Left lung (tissue), 14 donors: ENCODE measurements at places on chromosomes 1 and 21. TPM values are rescaled to one million over a fixed set of nuclear protein-coding genes. Genes with fewer than 3 reads are reported as not detected.
A peak's percentile ranks its signal among the peaks of the same experiment; 100 is the strongest.

DNA sequence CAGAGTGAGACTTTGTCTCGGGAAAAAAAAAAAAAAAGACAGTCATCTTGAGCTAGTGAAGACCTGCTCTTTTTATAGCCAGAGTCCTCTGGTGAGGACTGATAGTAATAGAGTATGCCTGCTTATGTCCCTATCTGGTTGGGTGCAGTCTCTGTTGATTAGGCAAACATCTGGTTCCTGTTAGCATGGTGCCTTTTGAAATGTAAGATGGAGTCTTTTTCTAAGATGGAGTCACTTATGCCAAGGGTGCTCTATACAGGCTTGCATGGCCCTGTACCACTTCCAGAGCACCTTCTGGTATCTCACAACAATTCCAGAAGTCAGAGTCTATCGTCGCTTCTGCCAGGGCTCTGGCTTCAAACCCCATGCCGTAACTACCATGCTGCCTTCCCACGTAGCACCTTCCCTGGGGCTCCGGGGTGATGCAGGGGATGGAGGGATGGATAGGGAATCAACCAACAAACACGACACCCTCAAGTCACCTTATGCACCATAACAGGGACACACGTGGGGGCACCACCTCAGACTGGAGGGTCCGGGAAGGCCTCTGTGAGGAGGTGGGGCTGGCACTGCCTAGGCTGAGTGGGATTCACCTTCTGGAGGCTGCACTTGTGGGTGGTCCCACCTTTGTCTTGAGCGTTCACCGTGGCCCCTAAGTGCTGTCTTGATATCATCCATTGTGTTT lies 11.6 kb upstream of the PADI6 start:
- no peak for DNase-seq

- DNase-seq = no peak
These were observed 21.0 kb upstream of the SCAF4 start for GRCh38 chr21:31752967-31753366.

GRCh38 chr1:36126797-36127500 lies 1.9 kb upstream of the COL8A2 start:
- DNase-seq = no peak

- no peak for DNase-seq
These were observed 3.6 kb downstream of the PADI1 start for GRCh38 chr1:17208546-17208945.

GRCh38 chr1:167500283-167500860 lies 18.0 kb downstream of the CD247 start:
- no peak for DNase-seq

GRCh38 chr1:75067975-75068374 lies 66.2 kb upstream of the LHX8 start:
- no peak for DNase-seq

- DNase-seq = no peak
These were observed 93.7 kb downstream of the MIS18A start for GRCh38 chr21:32185103-32185502.

GRCh38 chr1:232378266-232379062 lies 251.5 kb downstream of the SIPA1L2 start:
- no peak for DNase-seq

- no peak for DNase-seq
These were observed 9.5 kb downstream of the SNX27 start for GRCh38 chr1:151621351-151621750.

- DNase-seq = no peak
These were observed 158.8 kb upstream of the SGIP1 start for GRCh38 chr1:66375125-66375524.

- no peak for DNase-seq
These were observed 118.6 kb downstream of the SYF2 start for GRCh38 chr1:25113731-25114130.

DNA sequence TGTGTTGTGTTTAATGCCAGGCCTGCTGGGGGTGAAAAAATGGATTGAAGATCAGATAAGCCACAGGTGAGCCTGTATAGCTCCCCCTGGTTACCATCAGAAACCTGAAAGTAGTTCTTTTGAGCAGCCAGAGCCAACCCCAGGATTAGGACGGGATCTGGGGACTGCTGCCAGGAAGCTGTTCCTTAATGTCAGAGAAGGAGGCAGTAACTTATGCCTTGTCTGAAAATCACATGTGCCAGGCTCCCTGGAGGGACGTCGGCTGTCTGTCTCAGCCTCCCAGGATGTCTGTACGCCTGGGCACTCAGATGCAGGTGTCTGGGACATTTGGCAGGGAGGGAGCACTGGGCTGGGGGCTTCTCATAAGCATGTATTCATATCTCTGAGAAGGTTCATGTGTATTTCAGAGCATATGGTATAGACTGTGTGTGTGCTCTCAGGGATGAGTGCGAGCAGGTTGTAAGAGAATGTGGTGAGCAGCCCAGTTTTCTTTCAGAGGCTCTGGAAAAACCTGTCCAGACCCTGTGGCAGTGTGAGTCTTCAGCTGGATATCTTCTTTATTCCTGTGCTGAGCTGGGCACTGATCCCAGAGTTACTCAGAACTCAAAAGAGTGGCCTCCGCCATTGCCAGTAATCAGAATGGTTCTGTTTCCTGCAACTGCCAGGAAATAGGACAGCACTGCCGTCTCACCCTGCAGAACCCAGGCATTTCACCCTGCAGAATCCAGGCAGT lies 2.8 kb downstream of the FAM43B start:
- no peak for DNase-seq

DNA sequence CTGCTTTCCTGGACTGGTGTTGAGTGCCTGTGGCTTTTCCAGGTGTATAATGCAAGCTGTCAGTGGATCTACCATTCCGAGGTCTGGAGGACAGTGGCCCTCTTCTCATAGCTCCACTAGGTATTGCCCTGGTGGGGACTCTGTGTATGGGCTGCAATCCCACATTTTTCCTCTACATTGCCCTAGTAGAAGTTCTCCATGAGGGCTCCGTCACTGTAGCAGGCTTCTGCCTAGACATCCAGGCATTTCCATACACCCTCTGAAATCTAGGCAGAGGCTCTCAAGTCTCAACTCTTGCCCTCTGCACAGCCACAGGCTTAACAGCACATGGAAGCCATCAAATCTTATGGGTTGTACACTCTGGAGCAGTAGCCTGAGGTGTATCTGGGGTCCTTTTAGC lies 107.6 kb downstream of the GRIK1 start:
- DNase-seq = no peak

- DNase-seq = no peak
These were observed 17.7 kb downstream of the AGT start for GRCh38 chr1:230696218-230696617.

- no peak for DNase-seq
These were observed 57.6 kb downstream of the NFIA start for GRCh38 chr1:61139775-61140549.

- DNase-seq = no peak
These were observed 62.9 kb downstream of the TBX19 start for GRCh38 chr1:168343566-168343965.

GRCh38 chr1:240613356-240614142 lies 1.6 kb upstream of the GREM2 start:
- no peak for DNase-seq

DNA sequence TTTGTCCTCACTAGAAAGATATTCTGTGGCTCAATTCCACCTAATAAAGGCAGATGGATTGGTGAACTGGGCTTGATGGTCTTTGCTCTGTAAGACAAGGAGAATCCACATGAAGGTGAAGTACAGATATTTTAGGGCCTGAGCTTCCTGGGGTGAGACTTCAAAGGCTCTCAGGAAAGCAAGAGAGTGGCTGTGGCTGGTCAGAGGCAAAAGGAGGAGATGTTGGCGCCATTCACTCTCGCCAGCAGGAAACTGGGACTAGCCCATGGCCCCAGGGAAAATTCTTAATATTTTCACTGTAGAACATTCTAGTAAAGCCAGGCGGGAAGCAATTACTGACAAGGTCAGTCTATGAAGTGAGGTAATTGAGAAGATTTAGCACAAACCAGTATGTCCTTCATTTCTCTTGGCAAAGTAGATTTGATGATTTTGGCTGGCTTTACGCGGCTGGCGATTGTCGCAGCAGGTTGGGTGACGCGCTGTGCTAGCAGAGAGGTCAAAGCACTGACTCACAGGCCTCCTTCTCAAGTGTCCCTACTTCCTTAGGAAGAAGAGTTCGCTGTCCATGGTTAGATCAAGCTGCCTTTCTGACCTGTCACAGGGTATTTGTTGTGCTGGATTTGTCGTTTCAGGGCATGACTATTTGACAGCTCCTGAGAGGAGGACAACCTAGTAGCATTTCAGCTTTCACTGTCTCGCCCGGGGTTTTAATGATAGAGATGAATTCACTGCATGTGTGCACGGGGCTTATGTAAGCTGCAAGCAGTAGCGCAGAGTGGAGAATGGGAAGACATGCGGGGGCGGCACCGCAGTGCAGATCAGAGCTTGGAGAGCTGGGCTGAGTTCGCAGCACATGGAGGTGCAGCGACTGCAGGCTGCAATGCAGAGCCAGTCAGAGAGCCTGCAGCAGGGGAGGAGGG lies 32.7 kb downstream of the XCL1 start:
- peak; percentile 25 for DNase-seq

DNA sequence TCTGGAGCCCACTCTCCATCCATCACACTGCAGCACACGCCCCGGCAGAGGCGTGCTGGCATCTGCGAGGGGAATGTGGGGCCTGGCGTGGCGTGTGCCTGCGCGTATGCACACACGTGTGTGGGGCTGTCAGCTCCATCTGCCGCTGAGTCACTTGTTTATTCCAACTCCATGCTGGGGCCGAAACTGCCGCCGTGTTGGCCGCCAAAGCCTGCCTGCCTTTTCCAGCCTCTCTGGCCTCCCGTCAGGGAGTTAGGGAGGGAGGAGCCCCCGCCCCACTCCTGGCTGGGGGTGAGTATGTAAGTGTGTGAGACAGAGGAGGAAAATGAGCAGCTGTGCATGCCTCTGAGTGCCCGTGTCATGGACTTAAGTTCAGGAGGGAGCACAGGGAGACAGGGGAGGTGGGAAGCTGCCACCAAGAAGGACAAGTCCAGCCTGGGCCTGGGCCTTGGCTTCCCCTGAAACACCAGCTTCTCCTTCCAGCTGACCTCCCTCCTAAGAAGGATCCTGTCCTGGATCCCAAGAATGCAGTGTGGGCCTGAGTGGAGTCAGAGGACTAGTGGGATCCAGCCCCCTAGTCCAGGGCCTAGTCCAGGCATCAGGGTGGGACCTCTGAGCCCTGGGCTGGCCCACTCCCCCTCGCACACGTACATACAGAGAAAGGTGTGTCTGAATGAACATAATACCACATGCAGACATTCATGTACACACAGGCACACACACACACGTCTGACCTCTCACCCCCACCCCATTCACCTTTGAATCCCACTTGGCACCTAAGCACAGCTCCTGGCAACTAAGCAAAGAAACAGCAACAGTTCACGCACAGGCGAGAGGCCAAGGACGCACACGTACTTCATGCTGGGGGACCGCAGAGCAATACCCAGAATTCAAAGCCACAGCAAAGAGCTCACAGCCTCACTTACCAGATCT lies 24.7 kb downstream of the MEF2D start:
- peak; percentile 22 for DNase-seq

DNA sequence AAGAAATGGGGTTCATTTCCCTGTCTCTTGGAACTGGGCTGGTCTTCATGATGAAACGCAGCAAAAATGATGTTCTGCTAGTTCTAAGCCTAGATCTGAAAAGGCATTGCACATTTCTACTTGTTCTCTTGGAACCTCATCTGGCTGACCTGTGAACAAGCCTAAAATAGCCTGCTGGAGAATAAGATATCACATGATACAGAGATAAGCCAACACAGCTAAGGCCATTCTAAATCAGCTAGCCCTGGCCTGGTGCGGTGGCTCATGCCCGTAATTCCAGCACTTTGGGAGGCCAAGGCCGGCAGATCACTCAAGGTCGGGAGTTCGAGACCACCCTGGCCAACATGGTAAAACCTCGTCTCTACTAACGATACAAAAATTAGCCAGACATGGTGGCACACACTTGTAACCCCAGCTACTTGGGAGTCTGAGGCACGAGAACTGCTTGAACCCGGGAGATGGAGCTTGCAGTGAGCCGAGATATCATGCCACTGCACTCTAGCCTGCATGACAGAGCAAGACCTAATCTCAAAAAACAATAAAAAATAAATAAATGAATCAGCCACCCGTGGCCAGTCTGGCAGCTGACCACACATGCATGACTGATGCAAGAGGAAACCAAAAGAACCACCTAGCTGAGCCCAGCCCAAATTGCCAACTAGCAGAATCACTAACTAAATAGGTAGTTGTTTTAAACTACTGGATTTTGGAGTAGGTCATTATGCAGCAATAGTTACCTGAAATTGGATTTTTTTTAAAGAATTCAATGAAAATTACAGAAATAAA lies 18.0 kb downstream of the CD244 start:
- no peak for DNase-seq

RGS13 gene
- 0.81 TPM for total RNA-seq

OR10J1 gene
- not detected for total RNA-seq

GUCA2B gene
- not detected for total RNA-seq

C1orf53 gene
- total RNA-seq = 5.1 TPM

RIMKLA gene
- 7.8 TPM for total RNA-seq

KRTAP11-1 gene
- total RNA-seq = not detected

SLAMF7 gene
- total RNA-seq = 16.9 TPM

S100A11 gene
- total RNA-seq = 671 TPM

TAS1R1 gene
- total RNA-seq = not detected

CLDN8 gene
- not detected for total RNA-seq

CHODL gene
- total RNA-seq = 0.37 TPM

GDAP2 gene
- 33.3 TPM for total RNA-seq
